PC-3 (cell line): ENCODE measurements at places on chromosomes 11 and 22.

DNA sequence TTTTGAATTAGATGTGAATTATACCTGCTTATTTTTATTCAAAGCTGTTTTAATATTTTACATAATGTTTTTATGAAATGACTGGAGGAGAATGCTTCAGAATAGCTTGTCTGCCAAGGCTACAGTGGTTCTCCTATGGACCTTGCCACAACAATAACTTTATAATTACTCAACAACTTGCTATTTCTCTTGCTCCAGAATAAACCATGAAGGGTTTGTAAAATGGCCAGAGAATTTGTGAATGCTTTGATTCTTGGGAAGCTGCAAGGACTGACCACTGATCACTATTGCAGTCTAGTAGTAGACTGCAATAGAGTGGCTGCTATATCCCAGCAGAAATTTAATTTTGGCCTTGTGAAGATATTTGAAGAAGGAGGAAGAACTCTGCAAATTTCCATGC lies 199.7 kb downstream of the FAT3 start:
- no peaks in the 10 kb centered on the region for H3K4me1 ChIP-seq
- no peak overlapping the region for H3K4me3 ChIP-seq
- no peaks in the 10 kb centered on the region for H3K36me3 ChIP-seq
- no peaks in the 10 kb centered on the region for H3K27me3 ChIP-seq

GRCh38 chr11:46478196-46478595 lies 86.6 kb upstream of the CHRM4 start:
- H3K27ac ChIP-seq, result no peak overlapping the region
- DNase-seq, result no peak
- H3K36me3 ChIP-seq, result no peaks in the 10 kb centered on the region
- H3K4me3 ChIP-seq, result no peak overlapping the region
- no peaks in the 10 kb centered on the region for H3K27me3 ChIP-seq

- no peak overlapping the region for H3K27ac ChIP-seq
- no peaks in the 10 kb centered on the region for H3K27me3 ChIP-seq
- H3K36me3 ChIP-seq, result no peaks in the 10 kb centered on the region
- no peak overlapping the region for H3K4me3 ChIP-seq
These were observed 10.4 kb downstream of the SMPD1 start for GRCh38 chr11:6400431-6401345.

- DNase-seq, result peak; percentile 93
- H3K4me1 ChIP-seq, result peaks cover 58% of the 10 kb centered on the region
- H3K27me3 ChIP-seq, result no peaks in the 10 kb centered on the region
- peak within 1 kb of the TSS; percentile 99 for H3K27ac ChIP-seq
- H3K36me3 ChIP-seq, result peaks cover 37% of the 10 kb centered on the region
These were observed at the start of gene NEAT1 for GRCh38 chr11:65422633-65423515. Gene NEAT1, plus strand, starts transcription at chr11:65422798.

GRCh38 chr11:46800177-46800576 lies 45.9 kb downstream of the CKAP5 start:
- H3K36me3 ChIP-seq, result peaks cover 28% of the 10 kb centered on the region
- no peaks in the 10 kb centered on the region for H3K27me3 ChIP-seq
- H3K4me3 ChIP-seq, result no peak overlapping the region
- no peaks in the 10 kb centered on the region for H3K4me1 ChIP-seq
- DNase-seq, result no peak

DNA sequence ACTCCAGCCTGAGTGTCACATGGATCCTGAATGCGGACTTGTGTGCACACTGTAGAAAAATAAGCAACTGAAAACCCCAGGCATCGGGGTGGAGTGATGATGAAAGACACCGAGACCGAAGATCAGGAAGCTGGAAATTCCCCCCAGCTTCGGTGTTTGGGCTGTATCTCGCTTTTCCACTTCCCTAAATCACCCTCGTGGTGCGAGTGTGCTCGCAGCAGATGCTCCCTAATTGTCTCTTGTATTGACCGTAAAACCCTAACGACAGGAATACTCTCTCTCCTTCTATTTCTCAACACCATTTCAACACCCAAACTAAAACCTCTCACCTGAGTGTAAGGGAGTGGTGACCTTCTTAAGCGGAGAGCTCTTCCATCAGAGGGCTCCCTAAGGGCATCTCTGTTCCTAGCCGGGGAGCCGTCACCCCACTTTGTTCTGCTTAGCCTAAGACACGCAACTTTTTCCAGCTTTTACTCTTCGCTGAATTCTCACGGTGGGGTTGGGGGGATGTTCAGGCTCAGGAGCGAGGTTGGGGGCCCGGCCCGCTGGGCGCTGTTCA lies 635 bp upstream of the GRK3 start:
- peaks cover 50% of the 10 kb centered on the region for H3K27me3 ChIP-seq
- H3K27ac ChIP-seq, result no peak overlapping the region
- no peak for DNase-seq
- H3K36me3 ChIP-seq, result no peaks in the 10 kb centered on the region
- no peak overlapping the region for H3K4me3 ChIP-seq
- H3K4me1 ChIP-seq, result no peaks in the 10 kb centered on the region

GRCh38 chr11:133525976-133526375 lies 6.3 kb downstream of the OPCML start:
- H3K4me1 ChIP-seq, result no peaks in the 10 kb centered on the region
- H3K4me3 ChIP-seq, result no peak overlapping the region
- no peak for DNase-seq

DNA sequence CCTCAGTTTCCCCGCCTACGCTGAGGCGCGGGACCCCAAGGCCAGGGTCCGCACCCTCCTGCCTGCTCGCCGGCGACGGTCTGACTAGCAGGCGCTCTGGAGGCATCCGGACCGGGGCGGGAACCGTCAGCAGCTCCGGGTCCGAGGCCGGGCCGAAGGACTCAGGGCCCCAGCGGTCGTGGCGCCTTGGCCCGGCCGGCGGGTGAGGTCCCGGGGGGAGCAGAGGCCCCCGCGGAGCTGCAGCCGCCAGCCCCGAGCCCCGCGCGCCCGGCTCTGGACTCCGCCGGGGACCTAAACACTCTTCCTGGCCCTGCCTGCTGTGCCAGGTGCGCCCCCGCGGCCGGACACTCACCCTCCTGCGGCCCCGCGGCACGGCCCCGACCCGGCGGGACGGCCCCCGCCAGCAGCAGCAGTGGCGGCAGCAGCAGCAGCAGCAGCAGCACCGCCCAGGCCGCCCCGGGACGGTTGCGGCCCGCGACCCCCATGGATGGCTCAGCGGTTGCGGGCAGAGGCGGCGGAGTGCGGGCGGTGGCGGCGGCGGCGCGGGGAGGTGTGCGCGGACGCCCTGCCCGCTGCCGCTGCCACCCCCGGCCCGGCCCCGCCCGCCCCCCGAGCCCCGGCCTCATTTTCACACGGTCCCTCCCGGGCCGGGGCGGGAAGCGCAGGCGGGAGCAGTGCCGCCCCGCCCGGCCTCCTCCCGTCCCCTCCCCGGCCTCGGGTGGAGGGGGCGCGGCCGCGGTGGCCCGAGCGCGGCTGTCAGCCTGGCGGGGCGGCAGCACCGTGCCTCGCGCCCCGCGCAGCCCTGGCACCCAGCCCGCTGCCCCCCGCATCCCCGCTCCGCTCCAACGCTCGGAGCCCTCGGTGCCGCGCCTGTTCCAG lies at the start of gene SCUBE2:
Gene SCUBE2, minus strand, starts transcription at position 556 of the 879 bp plus-strand sequence. Its CDS starts 71 bp downstream, at position 485.
- peaks cover 27% of the 10 kb centered on the region for H3K27me3 ChIP-seq
- no peaks in the 10 kb centered on the region for H3K36me3 ChIP-seq
- peak within 1 kb of the TSS; percentile 58 for H3K4me3 ChIP-seq
- H3K4me1 ChIP-seq, result no peaks in the 10 kb centered on the region
- no peak for DNase-seq

GRCh38 chr22:48410536-48410935 lies 1417.1 kb downstream of the BRD1 start:
- no peak for DNase-seq
- H3K4me3 ChIP-seq, result no peak overlapping the region
- no peaks in the 10 kb centered on the region for H3K36me3 ChIP-seq
- no peak overlapping the region for H3K27ac ChIP-seq
- no peaks in the 10 kb centered on the region for H3K27me3 ChIP-seq

DNA sequence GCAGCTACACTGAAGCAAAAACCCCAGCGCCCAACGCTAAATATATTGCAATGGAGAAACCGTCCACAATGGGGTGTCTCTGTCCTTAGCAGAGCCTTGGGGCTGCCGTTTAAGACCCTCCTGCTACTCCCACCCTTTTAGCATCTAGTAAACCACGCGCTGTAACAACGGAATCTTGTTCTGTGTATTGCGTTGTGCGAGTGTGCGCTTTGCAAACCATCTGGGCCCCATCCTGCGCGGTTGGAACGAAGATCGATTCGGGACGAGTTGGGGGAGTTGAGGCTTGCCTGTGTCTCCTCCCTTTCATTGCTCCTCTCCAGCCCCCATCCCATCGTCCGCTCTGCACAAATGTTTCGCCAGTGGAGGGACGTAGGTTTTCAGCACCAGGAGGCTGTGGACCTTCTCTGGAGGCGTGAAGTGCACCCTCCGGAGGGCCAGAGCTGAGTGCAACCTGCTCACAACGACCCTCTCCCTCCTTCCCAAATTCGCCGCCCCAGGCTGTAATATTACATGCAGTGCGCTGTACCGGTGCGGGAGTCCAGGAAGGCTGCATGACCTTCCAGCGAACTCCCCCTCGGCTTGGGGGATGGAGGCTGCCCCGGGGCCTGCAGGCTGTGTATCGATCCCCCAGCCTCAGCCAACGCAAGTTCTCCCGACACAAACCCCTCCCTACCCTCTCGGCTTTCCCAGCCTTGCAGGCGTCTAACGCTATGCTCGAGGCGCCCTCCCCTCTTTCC lies 1.6 kb upstream of the KMT2A start:
- peak; percentile 49 for DNase-seq
- H3K36me3 ChIP-seq, result no peaks in the 10 kb centered on the region
- peaks cover 23% of the 10 kb centered on the region for H3K4me1 ChIP-seq
- peak overlapping the region; percentile 82 for H3K4me3 ChIP-seq
